Bronchial epithelial cell (primary cell): ENCODE measurements at places on chromosomes 3 and 15.

GRCh38 chr3:8385848-8386620 lies 115.6 kb upstream of the LMCD1 start:
- DNase-seq: peak; percentile 29

DNA sequence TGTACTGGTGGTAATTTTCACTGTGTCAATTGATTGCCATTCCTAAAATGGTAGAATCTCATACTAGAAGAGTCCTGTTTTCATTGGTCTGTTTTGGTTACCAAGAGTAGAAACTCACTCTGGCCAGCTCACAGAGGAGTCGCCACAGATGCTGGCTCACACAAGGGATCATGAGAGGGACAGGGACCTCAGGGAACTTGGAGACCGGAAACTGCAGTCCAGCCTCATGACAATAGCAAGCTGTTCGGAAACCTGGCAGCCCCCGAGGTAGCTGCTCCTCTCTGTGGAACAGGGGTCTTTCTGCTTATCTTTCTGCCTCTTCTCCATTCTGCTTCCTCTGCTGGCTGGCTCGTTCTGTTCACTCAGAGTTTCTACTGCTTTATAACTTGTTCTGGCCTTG lies 192.9 kb downstream of the PLCL2 start:
- DNase-seq: no peak

GRCh38 chr15:61528581-61528910 lies 299.4 kb upstream of the RORA start:
- no peak for DNase-seq

DNA sequence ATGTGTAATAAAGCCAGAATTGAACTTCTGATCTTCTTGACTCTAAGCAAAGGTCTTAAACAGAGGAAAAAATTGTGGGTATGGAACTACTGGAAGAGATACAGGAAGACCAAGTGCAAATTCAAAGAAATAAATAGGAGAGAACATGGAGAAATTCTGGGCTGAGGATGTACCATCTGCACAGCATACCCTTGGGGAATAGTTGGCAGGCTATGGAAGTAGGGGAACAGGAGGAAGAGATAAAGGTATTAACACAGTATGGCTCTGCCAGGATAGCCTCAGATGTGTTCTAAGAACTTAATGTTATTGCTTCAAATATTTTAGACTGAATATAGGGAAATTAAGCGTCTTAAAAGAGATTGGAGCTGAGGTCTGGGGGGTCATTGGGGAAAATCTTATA lies 485.4 kb downstream of the CNTN3 start:
- no peak for DNase-seq

- no peak for DNase-seq
These were observed 57.7 kb upstream of the RASGRP1 start for GRCh38 chr15:38622304-38622703.

DNA sequence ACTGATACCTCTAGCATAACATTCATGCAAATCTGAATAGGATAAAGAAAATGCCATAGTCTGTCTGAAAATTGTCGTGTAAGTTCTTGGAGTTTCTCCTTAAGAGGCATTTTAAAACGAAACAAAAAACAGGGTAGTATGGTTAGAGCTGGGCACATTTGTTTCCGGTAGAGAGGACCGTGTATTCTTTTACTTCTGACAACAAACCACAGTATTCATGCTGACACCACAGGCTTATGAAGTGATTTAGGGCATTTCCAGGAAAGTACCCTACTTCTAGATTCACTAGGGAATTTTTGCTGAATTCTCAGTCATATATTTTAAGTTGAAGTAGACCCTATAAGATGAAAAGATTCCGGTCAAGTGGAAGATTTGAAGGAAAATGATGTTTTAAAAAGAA lies 541.3 kb downstream of the UNC13C start:
- DNase-seq: no peak
